ENCODE measurements at places on chromosomes 7 and 10.

- DNase-seq, result no peak
Measured at GRCh38 chr7:69228212-69228811, 370.0 kb upstream of the AUTS2 start.

GRCh38 chr10:124646483-124647352 lies 97.5 kb downstream of the FAM53B start:
- DNase-seq, result no peak

- DNase-seq, result no peak
Measured at GRCh38 chr10:125001313-125002046, 59.6 kb downstream of the ZRANB1 start.

DNA sequence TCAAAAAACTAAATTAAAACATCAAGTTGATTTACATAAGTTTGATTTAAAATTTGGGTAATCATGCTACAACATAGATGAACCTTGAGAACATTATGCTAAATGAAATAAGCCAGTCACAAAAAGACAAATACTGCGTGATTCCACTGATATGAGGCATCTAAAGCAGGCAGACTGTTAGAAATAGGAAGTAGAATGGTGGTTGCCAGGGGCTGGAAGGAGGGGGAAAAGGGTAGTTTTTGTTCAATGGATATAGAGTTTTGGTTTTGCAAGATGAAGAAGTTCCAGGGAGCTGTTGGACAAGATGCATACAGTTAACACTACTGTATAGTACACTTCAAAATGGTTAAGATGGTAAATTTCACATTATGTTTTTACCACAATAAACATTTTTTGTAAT lies 45.0 kb upstream of the IFRD1 start:
- DNase-seq, result no peak

DNA sequence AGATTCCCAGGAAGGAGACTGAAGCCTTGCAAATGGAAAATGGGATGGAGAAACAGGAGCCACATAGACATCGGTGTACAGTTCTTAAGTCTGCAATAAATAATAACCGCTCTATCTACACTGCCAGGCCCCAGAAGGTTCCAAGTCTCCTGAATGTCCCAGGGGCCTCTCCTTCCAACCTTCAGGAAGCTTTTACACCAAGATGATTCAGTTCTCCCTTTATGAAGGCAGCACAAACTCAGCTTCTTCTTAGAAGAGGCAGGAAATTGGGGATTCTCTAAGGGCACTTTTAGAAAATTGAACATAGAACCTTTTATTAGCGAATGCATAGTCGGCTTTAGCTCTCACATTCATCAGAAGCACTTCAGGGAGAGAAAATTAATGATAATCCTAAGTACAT lies 130.8 kb upstream of the LYZL1 start:
- no peak for DNase-seq

DNA sequence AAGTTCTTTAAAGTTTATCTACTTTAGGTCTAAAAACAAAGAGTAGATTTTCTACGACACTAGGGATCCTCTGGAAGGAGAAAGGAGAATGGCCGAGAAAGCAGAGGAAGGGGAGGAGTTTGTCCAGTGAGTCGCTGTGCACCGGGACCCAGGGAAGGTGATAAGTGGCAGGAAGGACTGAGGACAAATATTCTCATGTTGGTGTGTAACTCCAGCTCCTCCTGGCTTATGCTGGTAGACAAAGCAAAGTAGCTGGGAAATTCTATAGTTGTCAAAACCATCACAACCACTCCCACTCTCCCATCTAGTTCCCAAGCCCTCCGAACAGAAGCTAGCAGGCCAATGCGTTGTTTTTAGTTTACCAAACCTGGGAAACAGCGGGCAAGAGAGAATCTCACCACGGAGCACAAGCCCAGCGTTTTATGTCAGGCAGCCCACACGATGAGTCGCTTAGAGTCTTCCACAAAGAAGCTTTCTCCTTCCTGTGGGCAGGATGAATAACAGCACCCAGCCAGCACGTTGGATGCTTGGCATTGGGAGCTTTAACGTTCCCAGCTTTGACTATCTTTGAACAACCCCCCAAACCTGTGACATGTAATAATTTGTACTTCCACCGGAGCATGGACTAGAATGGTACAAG lies 32.9 kb upstream of the JCAD start:
- DNase-seq, result no peak

DNA sequence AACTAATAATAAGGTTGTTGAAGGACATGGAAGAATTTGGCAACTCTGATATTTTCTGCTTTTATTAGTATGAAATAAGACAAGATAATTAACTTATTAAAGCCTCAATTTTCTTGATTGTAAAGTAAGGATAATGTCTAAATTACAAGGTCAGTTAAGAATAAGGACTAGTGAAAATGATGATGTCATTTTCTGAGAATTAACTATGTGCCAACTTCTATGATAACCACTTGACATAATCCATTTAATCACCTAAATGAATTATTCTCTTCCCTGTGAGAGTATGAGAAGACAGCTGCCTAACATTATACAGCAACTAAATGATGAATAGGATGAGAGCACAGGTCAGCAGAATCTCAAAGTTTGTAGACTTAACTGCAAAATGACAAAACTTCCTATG lies 1153.4 kb upstream of the POT1 start:
- DNase-seq, result no peak

DNA sequence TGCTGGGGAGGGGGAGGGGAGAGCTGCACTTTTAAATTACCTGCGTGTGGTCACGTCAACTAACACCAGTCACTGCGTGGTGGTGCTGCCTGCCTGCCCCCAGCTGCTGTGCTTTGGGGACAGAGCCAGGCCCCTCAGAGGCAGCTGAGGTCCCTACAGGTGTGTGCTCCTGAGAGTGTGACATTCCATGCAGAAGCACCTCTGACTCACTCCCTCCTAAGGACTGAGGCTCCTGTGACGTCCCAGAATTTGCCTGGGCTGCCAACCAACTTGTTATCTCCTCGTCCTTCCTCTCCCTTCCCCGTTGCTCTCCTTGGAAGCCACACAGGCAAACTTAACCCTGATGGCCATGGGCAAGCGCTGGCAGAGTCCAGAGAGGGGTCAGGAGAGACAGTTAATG lies 563.0 kb downstream of the PARD3 start:
- no peak for DNase-seq

DNA sequence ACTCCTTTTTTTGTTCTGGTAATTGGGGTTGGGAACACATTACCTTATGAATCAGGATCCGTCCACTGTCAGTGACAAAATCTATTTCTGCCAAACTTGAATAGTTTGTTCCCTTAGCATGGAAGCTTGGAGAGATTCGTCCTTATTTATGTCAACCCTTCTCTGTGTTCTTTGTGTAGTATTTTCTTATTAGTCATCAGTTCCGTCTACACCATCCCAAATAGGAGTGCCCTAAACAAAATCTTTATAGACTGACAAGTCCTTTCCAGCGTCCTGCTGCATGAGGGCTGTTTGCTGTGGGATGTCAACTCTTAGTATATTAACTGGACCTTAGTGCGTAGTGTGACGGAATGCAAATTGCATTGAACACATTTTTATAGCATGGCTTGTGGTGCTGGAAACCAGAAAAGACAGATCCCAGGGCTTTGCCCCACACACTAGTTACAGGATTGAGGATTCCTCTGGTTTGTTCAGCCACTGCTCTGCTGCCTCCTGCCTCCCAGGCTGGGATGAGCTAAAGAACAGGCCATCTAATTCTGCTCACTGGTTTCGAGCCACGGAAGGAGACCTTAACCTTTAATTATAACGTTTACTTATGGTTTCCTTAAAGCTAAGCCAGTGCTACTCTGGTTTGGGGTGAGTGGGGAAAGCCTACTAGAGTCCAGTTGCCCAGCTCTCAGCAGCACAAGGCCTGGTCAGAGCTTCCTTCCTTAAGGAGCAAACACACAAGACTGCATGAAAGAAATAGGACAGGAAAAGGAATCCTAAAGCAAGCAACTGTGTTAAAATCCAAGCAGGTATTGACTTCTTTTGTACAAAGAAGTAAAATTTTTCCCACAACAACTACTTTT lies 194.4 kb downstream of the CCSER2 start:
- DNase-seq, result no peak

- DNase-seq, result no peak
Measured at GRCh38 chr10:8829592-8829991, 775.1 kb downstream of the GATA3 start.

DNA sequence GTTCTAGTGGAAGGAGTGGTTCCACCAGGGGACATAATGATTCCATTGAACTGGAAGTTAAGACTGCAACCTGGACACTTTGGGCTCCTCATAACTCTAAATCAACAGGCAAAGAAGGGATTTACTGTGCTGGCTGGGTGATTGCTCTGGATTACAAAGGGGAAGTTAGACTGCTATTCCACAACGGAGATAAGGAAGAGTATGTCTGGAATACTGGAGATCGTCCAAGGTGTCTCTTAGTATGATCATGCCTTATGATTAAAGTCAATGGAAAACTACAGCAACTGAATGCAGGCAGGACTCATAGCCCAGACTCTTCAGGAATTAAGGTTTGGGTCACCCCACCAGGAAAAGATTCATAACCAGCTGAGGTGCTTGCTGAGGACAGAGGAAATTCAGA lies 310.6 kb upstream of the MGMT start:
- DNase-seq, result no peak

- DNase-seq, result no peak
Measured at GRCh38 chr10:95459446-95460045, 101.6 kb downstream of the SORBS1 start.

GRCh38 chr7:31910191-31910590 lies 160.0 kb downstream of the PDE1C start:
- DNase-seq, result no peak

DNA sequence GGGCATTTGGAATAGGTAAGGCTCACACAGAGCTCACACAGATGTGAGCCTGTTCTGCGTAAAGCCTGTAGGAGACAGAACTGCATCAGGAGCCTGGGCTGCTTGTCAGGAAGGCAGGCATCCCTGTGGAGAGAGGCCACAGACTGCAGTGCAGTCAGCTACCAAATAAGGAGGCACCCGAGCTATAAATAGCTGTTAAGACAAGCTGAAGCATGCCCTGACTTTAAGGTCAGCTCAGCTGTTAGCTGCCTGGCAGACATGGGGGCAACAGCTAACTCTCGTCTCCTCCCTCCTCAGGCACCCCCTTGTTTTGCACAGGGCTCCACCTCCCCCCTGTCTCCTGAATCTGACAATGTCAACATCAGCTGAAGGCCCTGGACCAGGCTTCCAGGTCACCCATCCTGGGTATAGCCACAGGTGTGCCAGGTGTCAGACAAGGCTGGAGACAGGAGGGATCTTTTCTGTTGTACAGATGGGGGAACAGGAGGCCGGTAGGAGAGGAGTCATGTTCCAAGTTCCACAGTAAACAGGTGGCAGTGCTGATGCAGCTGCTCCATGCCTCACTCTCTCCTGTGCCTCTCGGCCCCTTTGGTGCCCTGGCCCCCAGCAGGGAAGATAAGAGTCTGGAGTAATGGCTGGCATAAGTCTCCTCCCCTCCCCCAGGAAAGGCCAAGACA lies 27.6 kb upstream of the MKRN1 start:
- DNase-seq, result no peak

- DNase-seq, result no peak
Measured at GRCh38 chr10:5117026-5117425, 22.8 kb downstream of the AKR1C3 start.

DNA sequence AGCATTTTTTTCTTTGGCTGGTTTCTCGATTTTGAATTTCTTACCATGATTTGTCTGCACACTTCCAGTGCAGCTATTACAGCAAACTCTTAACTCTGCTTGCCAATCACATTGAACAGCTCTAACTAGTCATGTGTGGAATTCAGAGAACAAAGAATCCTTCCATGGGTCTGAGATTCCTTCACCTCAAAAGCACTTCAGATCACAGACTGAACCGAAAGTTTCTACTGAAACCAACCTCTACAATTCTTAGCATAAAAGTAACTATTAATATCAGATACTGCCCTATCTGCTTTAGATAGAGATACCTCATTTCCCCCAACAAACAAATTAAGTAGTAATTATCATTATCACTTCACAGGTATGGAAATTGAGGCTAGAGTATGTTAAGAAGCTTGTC lies 56.5 kb upstream of the SP4 start:
- DNase-seq, result no peak

DNA sequence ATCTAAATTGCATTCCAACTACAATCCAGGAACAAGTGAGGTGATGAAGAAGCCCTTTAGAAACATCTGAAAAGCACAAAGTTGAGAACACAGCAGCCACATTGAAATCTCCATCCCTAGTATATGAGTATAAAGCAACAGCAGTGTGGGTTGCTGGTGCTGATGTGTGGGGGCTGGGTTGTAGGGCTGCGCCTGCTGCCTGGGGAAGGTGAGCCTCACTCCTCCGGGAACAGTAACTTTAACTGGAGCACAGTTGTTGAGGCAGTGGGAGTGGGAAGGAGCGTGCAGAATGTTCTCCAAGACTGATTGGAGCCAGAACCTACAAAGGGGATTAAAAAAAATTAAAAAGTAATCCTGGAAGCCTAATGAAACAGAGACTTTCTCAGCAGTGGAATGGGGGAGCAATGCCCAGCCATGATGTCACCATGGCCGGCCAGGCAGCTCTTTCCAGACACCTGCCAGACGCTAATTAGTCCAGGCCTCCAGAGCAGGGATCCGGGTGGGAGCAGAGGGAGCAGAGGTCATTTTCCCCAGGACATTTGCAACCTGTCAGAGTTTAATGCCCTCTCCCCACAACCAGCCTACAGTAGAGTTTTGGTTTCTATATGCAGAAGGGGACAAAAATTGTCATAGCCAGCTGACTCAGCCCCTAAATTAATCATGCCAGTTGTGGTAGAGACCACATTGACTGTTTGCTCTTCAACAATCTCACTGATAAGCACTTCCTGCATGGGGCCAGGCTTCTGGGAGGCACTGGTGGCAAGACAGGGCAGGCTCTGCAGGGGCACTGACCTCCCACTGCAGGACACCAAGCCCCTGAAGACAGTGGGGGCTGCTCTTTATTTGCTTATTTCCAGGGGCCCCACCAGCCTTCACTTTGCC lies 133.0 kb upstream of the ZNF32 start:
- DNase-seq, result no peak

- no peak for DNase-seq
Measured at GRCh38 chr7:95002775-95003174, 95.4 kb downstream of the PPP1R9A start.

- DNase-seq, result no peak
Measured at GRCh38 chr7:73844848-73845460, 2.6 kb upstream of the METTL27 start.

GRCh38 chr7:150993511-150993910 lies 2.7 kb downstream of the NOS3 start:
- DNase-seq, result no peak

- DNase-seq, result no peak
Measured at GRCh38 chr7:2016761-2017480, 215.8 kb downstream of the MAD1L1 start.

- DNase-seq, result no peak
Measured at GRCh38 chr7:106537119-106537518, 123.8 kb downstream of the CCDC71L start.

- DNase-seq, result no peak
Measured at GRCh38 chr10:110548002-110548401, 19.5 kb upstream of the SMC3 start.

All from T-helper 2 cell (primary cell).